ENCODE measurements at places on chromosomes 5 and 9.
A peak's percentile ranks its signal among the peaks of the same experiment; 100 is the strongest.

DNA sequence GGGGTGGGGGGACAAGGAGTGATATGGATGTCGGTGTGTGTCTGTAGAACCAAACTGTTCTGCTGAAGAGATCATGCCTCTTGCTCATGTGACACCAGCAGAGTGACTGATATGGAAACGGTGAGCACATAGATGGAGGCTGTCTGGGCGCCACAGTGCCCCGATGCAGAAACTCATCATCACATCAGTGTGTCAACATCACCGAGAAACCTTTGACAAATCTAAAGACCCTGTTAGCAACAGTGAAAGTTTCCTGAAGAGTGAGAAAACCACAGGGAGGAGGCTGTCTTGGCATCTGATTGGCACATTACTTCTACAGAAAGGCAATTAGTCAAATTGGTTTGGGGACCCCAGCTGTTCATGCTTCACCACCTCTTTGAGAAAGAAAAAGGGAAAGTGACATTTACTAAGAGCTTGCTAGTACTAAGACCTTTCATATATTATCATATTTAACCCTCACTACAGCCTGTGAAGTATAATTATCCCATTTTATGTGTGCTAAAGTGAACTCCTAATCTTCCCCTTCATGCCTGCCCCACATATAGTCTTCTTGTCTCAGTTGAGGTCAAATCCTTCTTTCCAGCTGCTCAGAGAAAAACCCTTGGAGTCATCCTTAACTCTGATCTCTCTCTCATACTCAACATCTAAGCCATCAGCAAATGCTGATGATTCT lies 25.6 kb downstream of the CSF2 start:
- DNase-seq, result no peak

DNA sequence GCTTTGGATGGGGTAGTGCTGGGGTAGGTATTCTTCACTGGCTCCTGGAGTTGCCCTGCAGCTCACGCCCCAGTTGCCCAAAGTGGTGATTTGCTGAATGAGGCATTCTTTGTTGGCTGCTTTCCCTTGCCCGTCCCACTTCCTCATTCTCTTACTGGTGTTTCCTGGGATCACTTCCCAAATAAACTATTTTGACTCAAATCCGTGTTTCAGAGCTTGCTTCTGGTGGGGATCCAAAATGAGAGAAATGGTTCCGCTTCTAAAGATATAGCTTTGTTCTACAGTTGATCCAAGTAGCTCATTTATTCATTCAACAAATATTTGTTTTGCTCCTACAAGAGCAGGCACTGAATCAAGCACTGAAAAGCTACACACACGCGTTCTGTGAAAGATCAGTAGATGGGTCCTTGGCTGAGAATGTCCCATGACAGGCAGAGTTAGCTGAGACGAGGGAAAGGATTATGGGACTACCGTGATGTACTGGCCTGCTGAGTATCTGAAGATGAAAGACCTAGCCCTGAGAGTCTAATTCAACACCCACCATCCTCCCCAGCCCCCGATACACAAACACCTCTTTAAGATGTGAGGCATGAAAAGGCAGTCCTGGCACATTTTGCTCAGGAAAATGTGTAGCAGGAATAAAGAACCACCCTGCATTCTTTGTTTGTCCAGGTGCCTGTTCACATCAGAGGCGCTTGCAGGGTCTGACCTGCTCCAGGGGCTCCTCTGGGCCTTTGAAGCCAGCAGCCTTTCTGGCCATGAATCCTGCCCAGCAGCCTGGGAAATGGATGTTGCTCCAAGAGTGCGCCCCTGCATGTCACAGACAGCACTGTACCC lies 143.1 kb upstream of the RANBP3L start:
- no peak for DNase-seq

DNA sequence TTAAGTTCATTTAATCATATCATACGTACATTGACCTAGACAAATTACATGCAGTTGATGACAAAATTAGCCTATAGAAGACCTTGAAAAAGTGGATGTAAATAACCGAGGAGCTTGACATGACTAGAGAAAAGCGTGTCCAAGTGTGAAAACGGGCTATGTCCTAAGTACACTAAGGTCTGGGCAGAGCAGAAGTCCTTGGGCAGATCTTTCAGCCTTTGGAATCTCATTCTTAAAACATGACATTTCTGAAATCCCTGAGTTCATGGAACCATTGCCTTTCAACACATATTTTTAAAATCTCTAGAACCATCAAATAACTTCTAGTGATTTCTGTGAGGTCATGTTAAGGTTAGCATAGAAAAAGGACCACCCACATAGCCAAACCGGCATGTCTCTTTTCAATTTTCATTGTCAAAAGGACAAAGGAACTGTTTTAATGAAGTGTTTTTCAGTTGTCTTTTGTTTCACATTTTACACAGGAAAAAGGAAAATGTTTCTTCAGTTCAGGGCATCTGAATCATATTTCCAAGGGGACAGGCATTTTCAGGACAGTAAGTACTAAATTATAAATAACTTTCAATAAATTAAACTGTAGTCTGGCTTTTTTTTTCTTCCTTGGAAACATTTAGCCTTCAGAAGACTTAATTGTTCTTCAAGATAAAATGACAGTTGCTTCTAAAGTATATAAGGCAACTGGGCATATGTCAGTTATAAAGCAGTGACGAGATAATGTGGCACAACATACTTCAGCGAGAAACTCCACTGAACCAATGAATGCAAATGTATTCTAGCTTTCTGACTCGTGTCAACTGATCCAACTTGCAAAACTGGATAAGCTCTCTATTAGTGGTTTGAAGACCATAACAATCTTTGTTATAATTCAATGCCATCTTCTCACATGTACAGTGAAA lies 416.8 kb downstream of the NFIB start:
- no peak for DNase-seq

GRCh38 chr5:178116143-178116885 lies 3.0 kb downstream of the N4BP3 start:
- DNase-seq, result no peak

GRCh38 chr9:4618700-4619099 lies 43.4 kb upstream of the PLPP6 start:
- DNase-seq, result no peak

- DNase-seq, result peak; percentile 22
These were observed 39.5 kb upstream of the IQGAP2 start for GRCh38 chr5:76363352-76364225.

DNA sequence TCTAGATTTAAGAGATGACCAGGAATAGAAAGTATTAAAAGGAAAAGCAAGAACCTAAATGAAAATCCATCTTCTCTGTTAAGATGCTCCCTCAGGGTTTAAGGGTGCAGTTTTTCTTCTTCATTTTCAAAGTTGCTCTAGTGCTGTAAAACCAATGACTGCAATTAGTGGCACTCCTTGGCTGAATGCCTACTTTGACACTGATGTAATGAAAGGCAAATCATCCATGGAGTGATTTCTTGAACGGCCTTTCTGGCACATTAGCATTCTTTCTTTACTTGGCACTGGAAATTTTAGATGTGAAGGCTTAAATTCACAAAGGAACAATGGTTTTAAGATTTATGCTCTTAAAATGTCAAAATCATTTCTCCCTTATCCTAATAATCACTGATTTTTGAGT lies 19.3 kb upstream of the ISCA1 start:
- DNase-seq, result no peak

GRCh38 chr9:20848490-20848889 lies 164.4 kb downstream of the FOCAD start:
- no peak for DNase-seq

- DNase-seq, result no peak
These were observed 7.4 kb upstream of the COL5A1 start for GRCh38 chr9:134634176-134634575.

Measured in SK-MEL-5 (cell line).